ENCODE measurements at places on chromosomes 1 and 21.

- DNase-seq, result no peak
These were observed 406.2 kb downstream of the TGFB2 start for GRCh38 chr1:218751208-218751948.

- no peak for DNase-seq
These were observed 21.5 kb downstream of the BCL9 start for GRCh38 chr1:147562819-147563218.

DNA sequence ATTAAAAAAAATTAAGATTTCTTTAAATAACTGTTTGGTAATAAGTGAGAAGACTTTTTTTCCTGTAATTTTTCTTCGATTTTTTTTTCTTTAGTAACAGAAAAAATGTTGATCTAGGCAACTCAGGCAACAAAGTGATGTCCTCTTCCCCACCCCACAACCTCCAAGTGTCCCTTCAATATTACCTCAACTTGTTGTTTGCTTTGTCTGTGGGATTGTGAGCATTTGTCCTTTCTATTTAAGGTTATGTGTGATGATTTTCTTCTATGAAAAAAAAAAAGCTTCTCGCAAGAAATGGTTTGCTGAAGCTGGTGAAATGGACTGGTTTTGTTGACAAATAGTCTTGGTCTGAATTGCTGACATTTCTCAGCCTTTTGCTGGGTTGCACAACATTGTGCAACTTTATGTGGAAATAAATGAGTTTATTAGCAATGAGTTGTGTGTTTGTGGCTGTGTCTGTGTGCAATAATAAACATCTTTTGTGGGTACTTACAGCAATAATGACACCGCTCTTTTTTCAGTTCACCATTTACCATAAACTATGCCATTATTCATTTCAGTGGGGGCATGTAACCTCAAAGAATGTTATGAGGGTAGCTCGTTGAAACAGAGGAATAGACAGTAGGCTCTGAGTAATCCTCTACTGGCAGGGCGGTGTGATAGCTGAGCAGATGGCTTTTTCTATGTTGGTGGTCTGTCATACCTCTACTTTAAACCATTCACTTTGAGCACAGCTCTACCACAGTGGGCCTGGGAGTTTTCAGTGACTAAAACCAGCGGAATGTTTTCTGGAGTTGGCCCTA, 218.4 kb downstream of the HLX start:
- no peak for DNase-seq

DNA sequence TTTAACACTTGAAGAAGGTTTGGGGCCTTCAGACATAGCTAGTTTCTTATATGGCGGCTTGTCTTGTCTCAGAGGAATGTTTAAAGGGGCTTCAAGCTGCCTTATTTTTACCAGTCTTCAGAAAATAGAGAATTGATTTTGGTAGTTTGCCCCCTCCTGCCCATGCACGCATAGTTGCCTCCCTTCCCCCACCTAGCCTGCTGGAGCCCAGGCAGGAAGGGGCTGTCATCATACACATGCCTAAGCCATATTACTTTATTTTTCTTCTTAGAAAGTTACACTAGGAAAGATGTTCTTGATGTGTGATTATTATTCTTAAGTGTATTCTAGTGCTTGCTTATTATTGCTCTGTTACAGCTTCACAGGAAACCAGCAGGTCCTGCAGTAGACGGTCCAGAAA, 18.3 kb downstream of the PBX1 start:
- DNase-seq, result no peak

GRCh38 chr1:84096176-84096575, 47.9 kb upstream of the PRKACB start:
- DNase-seq, result no peak

GRCh38 chr1:107548276-107548675, 407.4 kb downstream of the NTNG1 start:
- no peak for DNase-seq

- no peak for DNase-seq
These were observed 149.0 kb downstream of the IGSF21 start for GRCh38 chr1:18256282-18257235.

- no peak for DNase-seq
These were observed 6.3 kb upstream of the GOLT1A start for GRCh38 chr1:204219971-204220616.

DNA sequence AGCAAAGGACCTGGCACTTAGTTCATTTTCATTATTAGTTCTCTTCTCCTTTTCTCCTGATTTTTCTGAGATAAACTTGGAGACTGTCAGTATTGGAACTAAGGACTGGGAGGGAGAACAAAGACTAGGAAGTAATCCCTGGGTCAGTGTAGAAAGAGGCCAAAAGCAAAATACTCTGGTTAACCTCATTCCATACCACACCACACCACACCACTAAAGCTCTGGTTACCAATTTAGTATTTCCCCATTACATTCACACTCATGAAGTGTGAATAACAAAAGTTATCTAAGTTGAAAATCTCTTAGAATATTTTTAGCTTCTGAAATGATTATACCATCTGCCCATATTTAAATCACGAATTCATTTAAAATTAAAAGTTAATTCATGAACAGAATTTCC, 68.9 kb upstream of the DMRTA2 start:
- DNase-seq, result no peak

Data from stimulated activated CD4-positive, alpha-beta T cell treated with anti-CD3 and anti-CD28 coated beads, Interleukin-15, amount 100 ng/mL, for 1 hour (primary cell).